ENCODE measurements at places on chromosomes 2 and 18. TPM values are rescaled to one million over a fixed set of nuclear protein-coding genes. Genes with fewer than 3 reads are reported as not detected.
A peak's percentile ranks its signal among the peaks of the same experiment; 100 is the strongest.

Gene STEAP3
- total RNA-seq, result 13.1 TPM

DNA sequence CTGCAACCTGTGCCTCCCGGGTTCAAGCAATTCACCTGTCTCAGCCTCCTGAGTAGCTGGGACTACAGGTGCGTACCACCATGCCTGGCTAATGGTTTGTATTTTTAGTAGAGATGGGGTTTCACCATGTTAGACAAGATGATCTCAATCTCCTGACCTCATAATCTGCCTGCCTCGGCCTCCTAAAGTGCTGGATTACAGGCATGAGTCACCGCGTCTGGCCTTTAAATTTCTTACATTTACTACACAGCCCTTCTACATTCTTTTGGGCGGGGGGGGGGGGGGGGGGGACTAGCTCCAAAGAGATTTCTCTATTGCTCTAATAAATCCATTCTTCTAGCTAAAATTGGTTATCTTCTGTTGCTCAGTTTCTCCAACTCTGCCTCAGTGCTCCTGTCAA lies 964.9 kb upstream of the ACVR2A start:
- DNase-seq, result no peak

GRCh38 chr2:205807758-205808157 lies 125.5 kb downstream of the NRP2 start:
- DNase-seq, result no peak

GRCh38 chr2:49490710-49491109 lies 336.4 kb upstream of the FSHR start:
- DNase-seq, result no peak

- DNase-seq, result no peak
Observed at GRCh38 chr18:26455639-26456038, 92.7 kb downstream of the KCTD1 start.

- DNase-seq, result peak; percentile 86
Observed at GRCh38 chr2:23404426-23404825, 19.4 kb downstream of the KLHL29 start.

DNA sequence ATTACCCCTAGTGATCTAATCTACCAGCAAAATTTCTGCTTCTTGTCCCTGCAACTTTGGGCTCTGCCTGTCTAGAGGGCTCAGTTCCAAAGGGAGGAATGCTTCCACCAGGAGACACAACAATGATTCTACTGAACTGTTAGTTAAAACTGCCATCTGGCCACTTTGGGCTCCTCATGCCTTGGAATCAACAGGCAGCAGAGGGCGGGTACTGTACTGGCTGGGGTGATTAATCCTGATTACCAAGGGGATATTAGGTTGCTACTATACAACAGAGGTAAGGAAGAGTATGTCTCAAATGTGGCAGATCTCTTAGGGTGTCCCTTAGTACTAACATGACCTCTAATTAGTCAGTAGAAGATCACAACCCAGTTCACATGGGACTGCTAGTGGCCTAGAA lies 21.4 kb downstream of the HADHA start:
- DNase-seq, result no peak

Gene ABCB11
- not detected for total RNA-seq

Gene TMEM163
- total RNA-seq, result 0.34 TPM

Gene UBR3
- 16.3 TPM for total RNA-seq

Gene EML4
- total RNA-seq, result 35.2 TPM

DNA sequence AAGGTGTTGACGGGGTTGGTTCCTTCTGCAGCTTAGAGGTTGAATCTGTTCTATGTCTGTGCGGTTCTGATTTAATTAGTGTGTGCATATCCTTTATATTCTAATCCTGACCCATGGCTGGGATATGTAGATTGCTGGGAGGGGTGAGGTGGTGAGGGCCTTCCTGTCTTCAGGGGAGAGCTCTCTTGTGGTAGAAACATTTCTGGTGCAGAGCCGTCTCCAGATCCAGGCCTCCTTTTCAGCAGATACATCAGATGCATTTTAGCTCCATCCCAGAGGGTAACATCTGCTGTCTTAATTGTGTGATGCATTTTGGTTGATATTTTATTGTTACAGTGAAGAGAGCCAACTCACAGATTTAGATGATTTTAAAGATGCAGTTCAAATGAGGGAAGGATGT lies 227.8 kb downstream of the AGAP1 start:
- DNase-seq, result no peak

Gene C1QL2
- total RNA-seq, result not detected

Gene SULT1C4
- total RNA-seq, result not detected

- DNase-seq, result no peak
Observed at GRCh38 chr2:11716689-11717321, 29.6 kb upstream of the LPIN1 start.

DNA sequence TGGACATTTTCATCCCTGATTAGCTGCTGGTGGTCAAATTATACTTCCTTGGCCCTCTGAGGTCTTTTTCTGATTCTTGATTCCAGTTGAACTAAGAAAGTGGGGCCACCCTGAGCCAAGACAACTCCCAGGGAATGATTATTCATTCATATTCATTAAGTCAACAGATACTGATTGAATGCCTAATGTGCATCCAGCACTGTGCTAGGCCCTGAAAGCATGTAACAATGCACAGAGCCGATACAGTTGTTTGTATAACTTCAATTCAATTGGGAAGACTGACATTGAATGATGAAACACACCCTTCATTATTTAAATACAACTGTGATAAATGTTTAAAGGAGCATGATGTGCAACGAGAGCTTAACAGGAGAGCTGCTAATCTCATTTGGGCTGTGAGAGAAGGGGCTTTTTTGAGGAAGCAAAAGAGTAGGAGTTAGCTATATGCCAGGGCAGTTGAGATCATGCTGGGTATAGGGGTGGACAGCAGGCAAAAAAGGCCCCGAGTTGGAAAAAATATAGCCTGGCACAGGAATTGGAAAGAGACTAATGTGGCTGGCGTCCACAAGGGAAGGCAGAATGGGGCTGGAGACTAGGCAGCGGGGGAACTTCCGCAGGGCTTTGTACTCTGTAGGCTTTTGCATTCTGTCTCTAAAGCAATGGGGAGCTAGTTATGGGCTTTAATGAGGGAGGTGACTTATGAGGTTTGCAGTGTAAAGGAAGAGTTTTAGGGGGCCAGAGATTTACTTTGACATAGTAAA lies 57.2 kb upstream of the ACVR1 start:
- DNase-seq, result no peak

GRCh38 chr2:141311430-141311829 lies 819.4 kb downstream of the LRP1B start:
- no peak for DNase-seq

Gene GKN1
- total RNA-seq, result not detected

DNA sequence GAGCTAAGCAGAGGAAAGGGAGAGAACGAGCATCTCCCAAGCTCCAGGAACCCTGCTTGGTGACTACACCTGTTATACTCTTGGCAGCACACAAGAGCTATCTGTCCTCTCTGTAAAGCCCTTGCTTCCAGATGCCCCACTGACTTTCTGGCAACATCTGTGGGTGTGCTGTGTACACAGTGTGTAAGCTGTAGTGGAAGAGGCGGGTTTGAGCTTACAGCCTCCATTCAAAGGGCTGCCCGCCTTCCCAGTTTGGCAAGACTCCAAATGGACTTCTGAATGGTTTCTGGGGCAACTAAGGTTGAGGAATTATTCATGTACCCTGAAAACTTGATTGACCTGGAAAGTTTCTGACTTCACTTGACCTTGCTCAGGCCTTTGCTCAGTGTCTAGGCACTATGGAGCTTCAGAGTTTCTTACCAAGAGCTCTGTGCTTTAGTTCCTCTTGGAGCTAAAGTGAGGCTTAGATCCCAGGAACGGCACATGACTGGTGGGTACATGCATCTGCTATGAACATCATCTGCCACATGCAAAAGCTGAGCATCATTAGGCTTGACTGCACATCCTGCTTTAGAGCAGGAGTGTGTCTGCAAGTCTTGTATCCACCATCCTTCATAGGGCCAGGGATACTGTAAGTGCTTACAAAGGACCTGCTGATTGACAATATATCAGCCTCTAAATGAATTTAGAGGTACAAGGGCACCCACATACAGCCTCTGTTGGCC lies 290.9 kb upstream of the SIX2 start:
- DNase-seq, result no peak

GRCh38 chr2:25161055-25161781 lies 7.2 kb downstream of the POMC start:
- DNase-seq, result no peak

DNA sequence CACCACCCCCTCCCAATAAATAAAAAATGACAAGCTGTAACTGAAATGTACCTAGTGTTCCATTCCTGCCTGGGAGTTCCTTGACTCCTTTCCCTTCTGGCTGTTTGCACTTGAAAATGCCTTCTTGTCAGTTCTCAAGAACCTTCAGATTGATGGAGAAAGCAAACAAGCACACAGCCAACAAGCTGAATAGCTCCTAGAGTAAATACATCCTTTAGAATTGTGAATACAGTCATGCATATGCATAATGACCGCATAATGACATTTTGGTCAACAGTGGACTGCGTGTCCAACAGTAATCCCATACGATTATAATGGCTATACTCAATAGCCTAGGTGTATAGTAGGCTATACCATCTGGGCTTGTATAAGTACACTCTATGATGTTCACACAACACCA lies 97.0 kb downstream of the LYPD6 start:
- no peak for DNase-seq

DNA sequence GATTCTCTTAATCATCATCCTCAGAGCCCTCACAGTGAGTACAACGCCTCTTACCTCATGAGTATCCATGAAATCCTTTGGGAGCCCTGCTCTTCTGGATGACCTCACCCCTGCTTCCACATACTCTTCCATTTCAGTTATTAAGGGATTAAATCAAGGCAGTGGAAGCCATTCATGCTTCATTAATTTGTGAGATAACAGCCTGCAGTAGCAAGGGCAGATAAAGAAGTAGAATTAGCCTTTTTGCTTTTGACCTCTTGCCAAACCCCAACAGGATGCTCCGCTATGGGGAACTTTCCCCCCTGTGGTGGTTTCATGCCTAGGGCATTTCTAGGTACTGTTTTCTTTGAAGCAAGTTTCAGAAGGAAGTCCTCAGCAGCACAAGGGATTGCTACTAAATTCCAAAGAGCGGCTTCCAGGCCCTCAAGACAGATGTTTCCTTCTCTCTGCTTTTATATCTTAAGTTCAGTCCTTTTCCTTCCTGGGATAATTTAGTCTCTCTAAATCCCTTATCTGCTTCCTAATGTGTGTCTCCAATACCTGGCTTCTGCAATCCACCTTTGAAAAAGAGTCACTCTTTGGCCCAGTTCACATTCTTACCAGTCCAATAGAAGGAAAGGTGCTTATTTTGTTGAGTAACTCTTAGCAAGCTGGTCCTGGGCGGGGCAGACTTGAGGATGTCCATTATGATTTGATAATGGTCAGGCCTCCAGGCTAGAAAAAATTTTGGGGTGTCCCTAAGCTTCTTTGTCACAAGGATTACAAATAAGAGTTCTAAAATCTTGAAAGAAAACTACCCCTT lies 76.9 kb downstream of the MYO1B start:
- peak; percentile 91 for DNase-seq

Gene MCEE
- total RNA-seq, result 12.4 TPM

DNA sequence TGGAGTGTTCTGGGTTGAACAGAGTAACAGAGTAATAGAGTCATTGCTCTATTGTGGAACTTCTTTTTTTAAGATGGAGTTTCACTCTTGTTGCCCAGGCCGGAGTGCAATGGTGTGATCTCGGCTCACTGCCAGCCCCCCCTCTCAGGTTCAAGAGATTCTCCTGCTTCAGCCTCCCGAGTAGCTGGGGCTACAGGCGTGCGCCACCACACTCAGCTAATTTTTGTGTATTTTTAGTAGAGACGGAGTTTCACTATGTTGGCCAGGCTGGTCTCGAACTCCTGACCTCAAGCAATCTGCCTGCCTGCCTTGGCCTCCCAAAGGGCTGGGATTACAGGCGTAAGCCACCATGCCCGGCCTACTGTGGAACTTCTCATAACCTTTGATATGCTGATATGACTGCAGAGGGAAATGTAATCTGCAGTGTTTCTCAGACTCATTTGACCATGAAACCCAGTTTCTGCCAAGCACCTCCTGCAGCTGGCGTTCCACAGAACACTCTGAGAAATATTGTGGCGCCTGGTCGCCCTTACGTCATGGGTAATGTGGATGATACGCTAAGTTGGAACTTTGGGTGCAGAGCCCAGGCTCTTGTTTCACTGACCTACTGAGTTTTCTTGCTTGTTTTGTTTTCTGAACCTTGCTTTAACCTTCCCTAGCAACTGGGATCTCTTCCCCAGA lies 213.8 kb downstream of the BCL2 start:
- DNase-seq, result no peak

DNA sequence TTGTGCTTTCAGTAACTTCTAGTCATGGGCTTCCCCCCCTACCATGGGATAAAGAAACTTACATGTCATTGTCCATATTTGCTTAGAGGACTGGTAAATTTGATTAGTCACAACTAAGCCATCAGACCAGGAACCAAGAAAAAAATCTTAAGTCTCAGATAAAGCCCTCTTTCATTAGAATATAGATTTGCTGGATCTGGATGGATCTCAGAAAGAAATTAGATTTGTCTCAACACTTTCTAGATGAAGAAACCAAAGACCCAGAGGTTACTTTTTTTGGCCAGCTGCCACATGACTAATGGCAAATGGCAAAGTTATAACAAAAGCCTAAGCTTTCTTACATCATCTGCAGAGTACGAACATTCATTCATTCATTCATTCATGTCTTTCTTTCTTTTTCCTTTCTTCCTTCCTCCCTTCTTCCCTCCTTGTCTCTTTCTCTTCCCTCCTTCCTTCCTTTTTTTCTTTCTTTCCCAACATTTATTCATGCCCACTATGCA lies 60.2 kb downstream of the CDCA7 start:
- peak; percentile 72 for DNase-seq

- DNase-seq, result no peak
Observed at GRCh38 chr18:51857989-51858388, 482.0 kb upstream of the DCC start.

Gene SCN9A
- 0.54 TPM for total RNA-seq

Gene LRRC30
- total RNA-seq, result not detected

Gene ASAP2
- total RNA-seq, result 20.3 TPM

- DNase-seq, result no peak
Observed at GRCh38 chr2:239300242-239300641, 100.6 kb downstream of the HDAC4 start.

DNA sequence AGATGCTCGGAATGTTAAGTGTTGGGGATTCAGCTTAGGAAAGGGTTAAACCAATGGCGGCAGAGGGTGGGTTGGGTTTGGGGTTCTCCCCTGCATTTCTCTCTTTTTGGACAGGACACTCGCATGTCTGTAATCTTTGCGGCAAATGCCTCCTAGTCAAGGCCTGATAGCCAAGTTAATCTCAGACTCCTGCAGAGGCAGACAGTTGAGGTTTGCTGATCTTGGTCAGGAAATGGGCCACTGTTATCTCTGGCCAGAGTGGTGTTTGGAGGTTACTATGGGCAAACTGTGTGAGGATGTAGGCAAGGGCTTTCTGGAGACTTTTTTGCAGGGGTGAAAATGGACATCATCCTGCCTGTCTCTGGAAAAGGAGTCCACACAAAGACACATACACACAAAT lies 188.8 kb downstream of the SETBP1 start:
- no peak for DNase-seq

- peak; percentile 11 for DNase-seq
Observed at GRCh38 chr2:177466337-177467195, 74.0 kb downstream of the AGPS start.

DNA sequence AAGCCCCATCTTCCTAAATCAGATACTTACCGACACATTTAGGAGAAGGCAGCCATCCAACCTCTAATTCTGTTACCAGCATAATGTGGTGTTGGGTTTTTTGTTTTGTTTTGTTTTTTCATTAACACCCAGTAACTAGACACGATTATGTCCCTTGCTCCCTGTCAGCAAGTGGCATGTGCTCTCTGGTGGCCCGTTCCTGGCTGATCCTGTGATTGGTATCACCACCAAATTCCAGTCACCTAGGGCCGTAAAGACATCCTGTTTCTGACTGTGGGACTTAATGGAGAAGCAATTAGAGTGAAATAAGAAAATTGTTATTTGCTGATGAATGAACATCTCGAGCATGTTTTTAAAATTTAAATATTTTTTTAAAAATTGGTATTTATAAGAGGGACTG lies 5.9 kb upstream of the DLX1 start:
- no peak for DNase-seq
